ENCODE measurements at places on chromosomes 7 and 10.

DNA sequence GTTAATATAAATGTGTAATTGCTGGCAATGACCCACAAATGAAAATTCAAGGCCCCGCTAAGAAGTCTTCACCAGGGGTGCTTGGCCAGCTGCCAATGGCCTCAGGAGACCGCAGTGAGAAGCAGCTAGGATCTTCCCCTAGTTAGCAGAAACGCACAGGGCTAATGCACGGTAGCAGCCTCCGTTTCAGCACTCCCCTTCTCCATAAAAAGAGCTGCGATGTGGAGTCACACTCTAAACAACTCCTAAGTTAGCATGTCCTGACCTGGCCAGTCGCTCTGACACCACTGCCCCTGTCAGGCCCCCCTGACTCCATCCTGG is 139.0 kb downstream of the SEPTIN14 start:
- DNase-seq, result peak; percentile 17

- no peak for DNase-seq
Observed at GRCh38 chr7:93165447-93165846, 17.3 kb upstream of the SAMD9L start.

GRCh38 chr7:37234928-37235327 is 213.7 kb downstream of the ELMO1 start:
- DNase-seq, result peak; percentile 43

- DNase-seq, result no peak
Observed at GRCh38 chr7:84196084-84196503, 1.5 kb upstream of the SEMA3A start.

DNA sequence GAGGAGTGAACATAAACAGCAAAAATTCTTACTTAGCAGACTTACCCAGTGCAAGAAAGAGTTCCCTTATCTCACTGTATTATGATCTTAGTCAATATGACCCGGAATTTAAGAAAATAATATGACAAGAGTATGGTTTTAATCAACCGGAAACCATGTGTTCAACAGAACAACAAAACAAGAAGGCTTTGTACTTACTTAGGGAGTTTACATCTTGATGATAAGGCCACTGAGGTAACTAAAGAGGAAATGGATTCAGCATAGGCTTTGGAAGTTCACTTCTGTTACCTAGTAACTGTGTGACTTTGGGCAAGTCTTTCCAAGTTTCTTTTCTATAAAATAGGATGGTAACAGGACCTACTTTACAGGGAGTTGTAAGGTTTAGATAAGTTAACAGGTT is 7.4 kb upstream of the FAS start:
- DNase-seq, result no peak

GRCh38 chr10:43407576-43408330 is 1.2 kb downstream of the HNRNPF start:
- DNase-seq, result peak; percentile 71

DNA sequence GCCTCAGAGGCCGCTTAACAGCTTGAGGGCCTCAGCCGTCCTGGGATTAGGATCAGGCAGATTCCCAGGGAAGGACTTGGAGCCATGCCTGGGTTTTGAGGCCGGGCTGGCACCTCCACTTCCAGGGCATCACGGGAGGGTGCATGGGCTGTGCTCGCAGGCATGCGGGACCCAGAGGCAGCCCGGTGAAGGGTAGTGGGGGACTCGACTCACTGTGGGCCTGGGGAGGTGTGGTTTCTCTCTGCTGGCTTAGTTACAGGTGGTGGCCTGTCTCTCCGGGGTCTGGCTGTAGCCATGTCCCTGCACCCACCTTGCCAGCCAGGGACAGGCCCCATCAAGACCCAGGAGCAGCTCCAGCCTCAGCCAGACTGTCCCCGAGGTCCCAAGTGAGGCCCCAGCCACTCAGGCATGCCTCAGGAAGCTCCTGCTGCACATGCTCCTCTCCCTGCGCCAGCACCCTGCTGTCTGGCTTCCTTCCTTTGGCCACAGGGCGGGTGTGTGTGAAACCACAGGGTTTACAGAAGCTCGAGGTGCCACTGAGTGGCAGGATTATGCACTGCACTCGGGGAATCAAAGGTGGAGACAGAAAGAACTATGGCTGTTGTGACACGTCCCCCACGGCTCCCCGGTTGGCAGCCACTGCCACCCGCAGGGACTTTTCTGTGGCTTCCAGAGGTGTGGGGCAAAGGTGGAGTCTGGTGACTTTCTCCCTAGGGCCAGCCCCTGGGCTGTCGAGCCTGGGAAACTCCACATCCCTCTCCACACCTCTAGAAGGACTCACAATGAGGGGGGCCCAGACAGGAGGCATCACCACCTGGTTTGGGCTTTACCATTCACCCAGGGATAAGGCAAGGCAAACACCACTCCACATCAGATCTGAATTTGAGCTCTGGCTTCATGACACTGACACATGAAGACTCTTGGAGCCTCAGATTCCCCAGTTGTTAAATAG is 19.7 kb downstream of the GOLGA7B start:
- peak; percentile 83 for DNase-seq

DNA sequence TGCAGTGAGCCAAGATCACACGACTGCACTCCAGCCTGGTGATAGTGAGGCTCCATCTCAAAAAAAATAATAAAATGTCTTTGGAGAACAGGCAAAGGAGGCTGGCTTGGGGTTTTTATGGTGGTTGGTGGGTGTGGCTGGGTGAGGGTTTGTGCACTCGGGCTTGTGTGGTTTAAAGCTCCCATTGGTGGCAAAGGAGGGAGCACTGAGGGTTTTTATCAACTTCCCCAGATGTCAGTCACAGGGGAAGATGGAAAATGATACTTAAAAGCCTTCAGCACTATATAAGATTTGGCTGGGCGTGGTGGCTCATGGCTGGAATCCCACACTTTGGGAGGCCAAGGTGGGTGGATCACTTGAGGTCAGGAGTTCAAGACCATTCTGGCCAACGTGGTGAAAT is 16.3 kb upstream of the RNF216 start:
- DNase-seq, result no peak

GRCh38 chr7:159083001-159083697 is 61.5 kb downstream of the VIPR2 start:
- DNase-seq, result no peak

DNA sequence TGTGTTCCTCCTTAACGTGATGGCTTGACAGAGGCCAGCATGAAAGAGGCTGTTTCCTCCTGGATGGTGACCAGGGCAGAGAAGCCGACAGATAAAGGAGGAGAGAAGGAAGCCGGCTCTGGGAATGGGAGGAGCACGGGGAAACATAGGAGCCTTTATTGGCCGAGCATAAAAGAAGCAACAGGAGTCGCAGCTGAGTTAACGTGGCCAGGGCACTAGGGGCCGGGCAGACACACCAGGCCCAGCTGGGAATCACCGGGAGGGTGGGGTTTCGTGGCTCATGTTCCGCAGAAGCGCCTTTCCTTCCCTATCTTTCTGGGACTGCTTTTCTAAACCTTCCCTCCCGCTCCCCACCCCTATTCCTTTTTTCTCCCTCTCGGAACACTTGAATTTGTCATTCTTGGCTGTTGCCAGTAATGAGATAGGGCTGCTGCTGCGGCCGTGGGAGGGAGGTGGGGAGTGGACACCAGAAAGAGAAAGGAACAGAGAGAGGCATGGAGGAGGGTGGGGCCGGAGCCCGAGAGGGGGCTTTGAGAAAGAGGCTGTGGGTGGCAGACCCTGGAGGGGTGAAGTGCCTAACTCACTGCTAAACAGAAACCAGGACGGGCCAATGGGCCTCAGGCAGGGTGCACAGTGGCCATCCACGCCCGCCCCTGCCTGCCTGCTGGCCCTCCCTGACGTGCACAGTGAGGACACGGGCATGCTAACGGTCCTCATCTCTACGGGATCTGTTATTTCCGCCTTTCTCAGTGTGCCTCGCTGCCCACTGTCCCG is 65.2 kb downstream of the COL13A1 start:
- no peak for DNase-seq

- no peak for DNase-seq
Observed at GRCh38 chr10:267705-268104, 132.4 kb downstream of the ZMYND11 start.

- no peak for DNase-seq
Observed at GRCh38 chr10:110350812-110351211, 46.1 kb upstream of the SMNDC1 start.

DNA sequence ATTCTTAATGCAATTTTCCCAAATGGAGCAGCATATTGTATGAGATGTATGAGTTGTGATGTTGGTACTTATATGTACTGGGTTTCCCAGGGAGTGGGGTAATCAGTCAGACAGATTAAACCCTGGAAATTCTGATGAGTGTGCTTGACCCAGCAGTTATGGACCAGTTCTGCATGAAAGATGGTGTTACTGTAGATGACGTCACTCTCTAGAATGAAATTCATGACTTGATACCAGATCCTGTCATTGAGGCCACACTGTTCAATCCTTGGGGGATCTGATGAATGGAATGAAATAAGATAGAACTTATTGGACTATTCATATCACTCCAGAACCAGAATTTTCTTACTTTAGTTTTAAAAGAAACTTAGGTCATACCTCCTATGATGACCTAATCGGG is 534.3 kb downstream of the PLXDC2 start:
- no peak for DNase-seq

GRCh38 chr10:84593506-84593905 is 265.1 kb downstream of the CCSER2 start:
- DNase-seq, result no peak

GRCh38 chr10:10530313-10530712 is 487.4 kb upstream of the CELF2 start:
- no peak for DNase-seq

GRCh38 chr7:55490099-55490498 is 82.2 kb downstream of the VOPP1 start:
- DNase-seq, result no peak

DNA sequence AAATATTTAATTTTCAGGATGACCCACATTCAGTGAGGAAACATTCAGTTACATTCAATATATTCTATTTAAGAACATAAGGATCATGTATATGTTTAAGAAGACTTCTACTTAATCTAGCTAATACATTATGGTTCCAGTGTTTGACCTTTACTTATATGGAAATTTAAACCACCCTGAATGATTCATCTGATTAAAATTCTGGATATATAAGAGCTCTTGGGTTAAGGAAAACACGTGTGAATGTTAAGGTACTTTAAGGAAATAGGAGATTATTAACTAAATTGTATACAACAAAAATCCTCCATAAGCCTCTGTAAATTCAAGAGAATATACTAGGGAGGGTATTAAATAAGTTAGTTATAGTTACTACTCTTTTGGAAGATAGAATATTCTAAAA is 40.9 kb downstream of the HDAC9 start:
- DNase-seq, result no peak

DNA sequence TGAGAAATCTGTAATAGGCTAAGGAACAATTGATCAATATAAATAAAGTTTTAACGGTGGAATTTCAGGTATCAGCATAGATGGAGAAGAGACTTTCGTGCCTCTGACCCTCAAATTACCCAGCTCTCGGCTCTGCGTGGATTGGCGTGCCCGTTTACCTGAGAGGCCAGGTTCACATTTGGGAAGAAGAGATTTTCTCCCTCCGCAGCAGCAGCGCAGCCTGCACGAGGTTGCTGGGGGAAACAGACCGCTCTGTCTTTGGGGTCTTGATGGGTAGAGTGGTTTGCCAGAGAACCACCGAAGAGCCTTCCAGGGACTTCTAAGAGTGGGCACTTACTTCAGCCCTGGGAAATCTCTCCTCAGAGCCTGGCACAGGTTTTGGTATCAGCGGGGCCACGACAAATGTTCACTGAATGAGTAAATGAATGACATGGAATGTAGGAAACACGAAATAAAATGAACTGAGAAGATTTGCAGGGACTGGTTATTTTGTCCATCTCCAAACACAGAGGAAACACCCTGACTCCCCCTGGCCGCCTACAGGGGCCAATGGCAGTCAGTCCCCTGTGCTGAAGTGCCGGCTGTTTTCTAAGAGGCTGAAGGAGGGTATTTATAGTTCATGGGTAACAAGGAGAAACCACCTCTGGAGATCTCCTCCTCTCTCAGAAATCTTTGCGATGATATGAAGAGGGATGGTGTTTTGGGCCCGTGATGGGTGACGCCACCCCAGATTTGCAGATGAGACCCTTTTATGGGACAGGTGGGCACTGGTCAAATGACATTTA is 338.5 kb downstream of the ADARB2 start:
- DNase-seq, result no peak

GRCh38 chr7:18345641-18346234 is 149.8 kb upstream of the HDAC9 start:
- peak; percentile 37 for DNase-seq

DNA sequence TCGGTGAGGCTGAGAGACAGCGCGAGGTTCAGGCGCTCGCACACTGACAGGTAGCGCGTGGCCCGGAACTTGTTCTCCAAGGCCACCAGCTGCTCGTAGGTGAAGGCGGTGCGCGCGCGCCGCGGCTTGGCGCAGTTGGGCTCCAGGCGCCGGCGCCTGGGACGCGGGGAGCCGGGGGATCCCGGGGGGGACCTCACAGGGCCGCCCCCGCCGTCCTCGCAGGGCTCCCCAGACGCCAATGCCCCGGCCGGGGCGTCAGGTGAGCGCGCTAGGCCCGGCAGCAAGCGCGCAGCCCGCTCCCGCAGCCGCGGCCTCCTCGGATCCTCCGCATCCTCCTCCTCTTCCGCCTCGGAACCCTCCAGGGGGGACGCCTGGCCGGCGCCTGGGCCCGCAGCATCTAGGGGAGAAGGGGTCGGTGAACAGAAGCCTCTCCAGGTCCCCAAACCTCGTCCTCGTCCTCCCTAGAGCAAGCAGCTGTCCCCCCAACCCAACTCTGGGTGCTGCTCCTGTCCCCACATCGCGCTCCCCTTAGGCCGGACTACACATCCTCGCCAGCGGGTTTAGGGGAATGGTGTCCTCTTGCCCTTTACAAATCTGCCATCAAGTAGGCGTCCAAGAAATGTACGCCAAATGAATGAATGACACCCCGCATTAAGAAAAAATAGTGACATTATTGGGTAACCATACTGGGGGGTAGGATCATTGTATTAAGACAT is 1.9 kb downstream of the NKX1-2 start:
- peak; percentile 6 for DNase-seq

DNA sequence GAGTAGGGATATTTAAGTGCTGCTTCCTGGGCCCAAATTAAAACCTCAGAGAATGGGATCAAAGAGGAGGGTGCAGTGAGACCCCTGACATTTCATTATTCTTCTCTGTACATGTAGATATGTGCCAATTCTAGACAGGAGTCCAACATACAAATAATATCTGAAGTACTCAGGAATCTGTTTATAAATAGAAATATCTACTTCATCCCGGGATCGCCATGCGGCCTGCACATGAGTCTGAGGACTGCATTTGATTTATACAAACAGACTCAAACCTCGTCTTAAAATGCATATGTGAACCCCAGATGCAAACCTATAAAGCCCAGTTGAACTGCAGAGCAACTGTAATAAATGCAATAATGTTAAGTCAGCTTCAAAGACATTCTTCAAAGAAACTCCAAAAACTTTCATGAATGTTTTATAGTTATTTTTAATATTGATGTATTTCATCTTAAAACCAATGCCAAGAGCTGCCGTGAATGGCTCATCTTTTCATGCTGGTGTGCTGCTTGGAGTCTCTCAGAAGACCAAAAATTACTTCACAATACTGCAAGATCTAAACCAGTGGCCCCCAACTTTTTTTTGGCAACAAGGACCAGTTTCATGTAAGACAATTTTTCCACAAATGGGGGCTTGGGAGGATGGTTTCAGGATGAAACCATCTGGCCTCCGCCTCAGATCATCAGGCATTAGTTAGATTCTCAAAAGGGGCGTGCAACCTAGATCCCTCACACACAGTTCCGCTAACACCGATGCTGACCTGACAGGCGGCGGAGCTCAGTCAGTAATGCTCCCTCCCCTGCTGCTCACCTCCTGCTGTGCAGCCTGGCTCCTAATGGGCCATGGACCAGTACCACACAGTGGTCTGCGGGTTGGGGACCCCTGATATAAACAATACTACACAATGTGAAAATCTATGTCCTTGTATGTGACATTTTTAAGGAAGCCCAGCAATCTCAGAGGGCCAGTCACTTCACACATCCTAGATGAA is 166.9 kb downstream of the PARD3 start:
- no peak for DNase-seq

Data from NCI-H345 (cell line).